Right atrium auricular region (tissue), 2 donors: ENCODE measurements at places on chromosomes 13 and 19. TPM values are rescaled to one million over a fixed set of nuclear protein-coding genes. Genes with fewer than 3 reads are reported as not detected.

THSD8 gene
- not detected for total RNA-seq

RUBCNL gene
- total RNA-seq, result 1.5 TPM

DNA sequence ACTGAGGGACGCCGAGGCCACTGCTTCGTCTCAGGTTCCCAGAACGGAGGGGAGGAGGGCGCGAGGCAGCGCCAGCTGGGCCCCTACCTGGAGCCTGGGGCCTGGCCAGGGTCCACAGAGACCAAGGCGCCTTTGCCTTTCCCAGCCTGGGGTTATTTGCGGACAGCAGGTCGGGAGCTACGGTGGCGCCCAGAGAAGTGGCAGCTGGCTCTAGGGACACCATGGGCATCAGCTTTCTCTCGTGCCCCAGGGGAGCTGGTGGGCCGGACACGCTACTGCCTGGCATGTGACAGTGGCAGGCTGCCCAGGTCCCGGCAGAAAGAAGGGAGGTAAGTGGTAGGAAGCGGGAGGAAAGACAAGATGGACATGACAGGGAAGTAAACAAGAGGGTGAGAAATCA lies 19.0 kb downstream of the AKT2 start:
- H3K27ac ChIP-seq, result peak overlapping the region; percentile 77
- H3K36me3 ChIP-seq, result peaks cover 23% of the 10 kb centered on the region
- H3K4me3 ChIP-seq, result no peak overlapping the region
- no peaks in the 10 kb centered on the region for H3K27me3 ChIP-seq
- H3K4me1 ChIP-seq, result peaks cover 65% of the 10 kb centered on the region

TEKTIP1 gene
- not detected for total RNA-seq

CEACAM4 gene
- total RNA-seq, result 0.67 TPM

GRCh38 chr19:29953352-29954247 lies 11.6 kb downstream of the URI1 start:
- no peak overlapping the region for H3K4me3 ChIP-seq
- no peaks in the 10 kb centered on the region for H3K36me3 ChIP-seq
- no peaks in the 10 kb centered on the region for H3K27me3 ChIP-seq
- no peaks in the 10 kb centered on the region for H3K4me1 ChIP-seq

- H3K27ac ChIP-seq, result no peak overlapping the region
- no peak for DNase-seq
- H3K4me3 ChIP-seq, result no peak overlapping the region
- H3K4me1 ChIP-seq, result no peaks in the 10 kb centered on the region
- no peaks in the 10 kb centered on the region for H3K27me3 ChIP-seq
These were observed 73.2 kb downstream of the DIAPH3 start for GRCh38 chr13:60090574-60090973.

- no peaks in the 10 kb centered on the region for H3K4me1 ChIP-seq
- no peak overlapping the region for H3K27ac ChIP-seq
- no peaks in the 10 kb centered on the region for H3K27me3 ChIP-seq
- H3K36me3 ChIP-seq, result no peaks in the 10 kb centered on the region
- H3K4me3 ChIP-seq, result no peak overlapping the region
These were observed 25.3 kb downstream of the FBXO27 start for GRCh38 chr19:39007096-39007495.

GRCh38 chr13:51934461-51935087 lies 72.8 kb downstream of the CCDC70 start:
- no peak for DNase-seq
- H3K27ac ChIP-seq, result no peak overlapping the region
- H3K4me1 ChIP-seq, result no peaks in the 10 kb centered on the region
- no peaks in the 10 kb centered on the region for H3K27me3 ChIP-seq
- no peak overlapping the region for H3K4me3 ChIP-seq

COG3 gene
- 20.3 TPM for total RNA-seq

DNA sequence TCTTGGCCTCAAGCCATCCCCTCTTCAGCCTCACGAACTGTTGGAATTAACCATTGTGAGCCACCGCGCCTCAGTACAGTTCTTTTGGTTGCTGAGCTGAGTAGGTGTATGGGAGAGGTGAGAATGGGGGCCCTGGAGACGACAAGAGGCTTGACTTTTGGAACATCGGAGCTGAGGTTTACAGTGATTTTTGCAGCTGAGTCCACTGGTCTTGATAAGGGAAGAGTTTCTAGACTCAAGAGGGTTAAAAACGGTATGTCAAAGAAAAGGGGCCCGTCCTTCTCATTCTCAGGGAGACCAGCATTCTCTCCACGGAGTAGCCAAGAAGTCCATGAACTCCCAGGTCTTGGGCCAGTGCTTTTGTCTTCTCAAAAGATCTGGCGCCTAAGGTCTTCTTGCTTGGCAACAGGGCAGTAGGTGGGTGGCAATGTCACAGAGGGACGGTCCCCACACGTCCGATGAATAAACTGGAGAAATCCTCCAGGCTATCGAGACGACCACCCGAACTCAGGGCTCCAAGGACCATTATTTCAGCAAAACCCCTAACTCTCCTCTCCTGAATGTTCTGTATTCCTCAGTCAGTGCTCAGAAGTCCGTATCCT lies 6.4 kb upstream of the QTRT1 start:
- peaks cover 23% of the 10 kb centered on the region for H3K36me3 ChIP-seq
- no peak overlapping the region for H3K27ac ChIP-seq
- no peaks in the 10 kb centered on the region for H3K4me1 ChIP-seq
- no peak for DNase-seq
- H3K27me3 ChIP-seq, result no peaks in the 10 kb centered on the region

GPR18 gene
- not detected for total RNA-seq

- no peaks in the 10 kb centered on the region for H3K36me3 ChIP-seq
- H3K4me1 ChIP-seq, result no peaks in the 10 kb centered on the region
- no peak for DNase-seq
- no peak overlapping the region for H3K27ac ChIP-seq
These were observed 12.7 kb downstream of the F10 start for GRCh38 chr13:113135281-113135760.

TEAD2 gene
- 45.3 TPM for total RNA-seq

SIGLEC14 gene
- total RNA-seq, result 0.26 TPM

C19orf38 gene
- 1.5 TPM for total RNA-seq

GRCh38 chr19:55261671-55262126 lies 2.9 kb upstream of the PPP6R1 start:
- H3K27me3 ChIP-seq, result no peaks in the 10 kb centered on the region
- no peak overlapping the region for H3K27ac ChIP-seq
- DNase-seq, result no peak

GRCh38 chr19:24069905-24070657 lies 16.9 kb upstream of the ZNF254 start:
- H3K36me3 ChIP-seq, result peaks cover 12% of the 10 kb centered on the region
- H3K27ac ChIP-seq, result no peak overlapping the region
- no peaks in the 10 kb centered on the region for H3K27me3 ChIP-seq
- H3K4me1 ChIP-seq, result no peaks in the 10 kb centered on the region

SLC25A15 gene
- total RNA-seq, result 6.0 TPM

KLK14 gene
- not detected for total RNA-seq

GRCh38 chr13:35978607-35979316 lies 152.4 kb downstream of the DCLK1 start:
- no peaks in the 10 kb centered on the region for H3K27me3 ChIP-seq
- H3K4me1 ChIP-seq, result no peaks in the 10 kb centered on the region
- DNase-seq, result no peak
- H3K36me3 ChIP-seq, result no peaks in the 10 kb centered on the region
- no peak overlapping the region for H3K4me3 ChIP-seq
- peak overlapping the region; percentile 54 for H3K27ac ChIP-seq

ONECUT3 gene
- total RNA-seq, result not detected

DNA sequence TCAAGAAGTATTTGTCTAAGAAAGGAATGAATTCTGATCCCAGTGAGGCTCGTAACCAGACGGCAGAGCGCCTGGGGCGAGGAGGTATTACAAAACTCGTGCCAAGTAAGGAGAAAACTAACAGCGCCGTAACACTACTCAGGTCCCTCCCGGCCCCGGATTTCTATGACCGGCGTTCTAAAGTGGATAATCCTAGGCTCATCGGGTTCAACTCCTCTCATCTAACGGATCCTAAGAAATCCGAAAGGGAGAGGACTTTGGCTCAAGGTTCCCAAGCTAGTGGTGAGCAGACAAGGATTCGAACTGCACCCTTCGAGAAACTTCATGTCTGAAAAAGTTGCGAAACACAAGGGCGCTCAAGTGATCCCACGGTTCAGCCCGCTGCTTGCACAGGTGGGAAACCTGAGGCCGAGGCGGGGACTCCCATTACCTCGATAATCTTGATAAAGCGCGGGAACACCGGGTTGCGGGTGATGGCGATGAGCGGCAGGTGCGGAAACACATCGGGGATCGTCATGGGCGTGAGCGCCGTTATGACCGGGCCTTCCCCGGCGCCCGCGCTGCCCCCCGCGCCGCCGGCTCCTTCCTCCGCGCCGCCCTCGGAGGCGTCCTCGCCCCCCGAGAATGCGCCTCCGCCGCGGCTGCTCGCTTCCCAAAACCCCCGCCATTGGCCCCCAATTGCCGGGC lies 529 bp downstream of the LONP1 start:
- no peaks in the 10 kb centered on the region for H3K27me3 ChIP-seq
- peak overlapping the region; percentile 93 for H3K4me3 ChIP-seq
- H3K36me3 ChIP-seq, result no peaks in the 10 kb centered on the region
- no peaks in the 10 kb centered on the region for H3K4me1 ChIP-seq

PRODH2 gene
- total RNA-seq, result not detected

CACNA1A gene
- 0.48 TPM for total RNA-seq

- no peaks in the 10 kb centered on the region for H3K27me3 ChIP-seq
- no peak for DNase-seq
- H3K27ac ChIP-seq, result peak overlapping the region; percentile 77
- H3K4me1 ChIP-seq, result no peaks in the 10 kb centered on the region
These were observed 1.0 kb downstream of the EPOR start for GRCh38 chr19:11382898-11383705.

DNA sequence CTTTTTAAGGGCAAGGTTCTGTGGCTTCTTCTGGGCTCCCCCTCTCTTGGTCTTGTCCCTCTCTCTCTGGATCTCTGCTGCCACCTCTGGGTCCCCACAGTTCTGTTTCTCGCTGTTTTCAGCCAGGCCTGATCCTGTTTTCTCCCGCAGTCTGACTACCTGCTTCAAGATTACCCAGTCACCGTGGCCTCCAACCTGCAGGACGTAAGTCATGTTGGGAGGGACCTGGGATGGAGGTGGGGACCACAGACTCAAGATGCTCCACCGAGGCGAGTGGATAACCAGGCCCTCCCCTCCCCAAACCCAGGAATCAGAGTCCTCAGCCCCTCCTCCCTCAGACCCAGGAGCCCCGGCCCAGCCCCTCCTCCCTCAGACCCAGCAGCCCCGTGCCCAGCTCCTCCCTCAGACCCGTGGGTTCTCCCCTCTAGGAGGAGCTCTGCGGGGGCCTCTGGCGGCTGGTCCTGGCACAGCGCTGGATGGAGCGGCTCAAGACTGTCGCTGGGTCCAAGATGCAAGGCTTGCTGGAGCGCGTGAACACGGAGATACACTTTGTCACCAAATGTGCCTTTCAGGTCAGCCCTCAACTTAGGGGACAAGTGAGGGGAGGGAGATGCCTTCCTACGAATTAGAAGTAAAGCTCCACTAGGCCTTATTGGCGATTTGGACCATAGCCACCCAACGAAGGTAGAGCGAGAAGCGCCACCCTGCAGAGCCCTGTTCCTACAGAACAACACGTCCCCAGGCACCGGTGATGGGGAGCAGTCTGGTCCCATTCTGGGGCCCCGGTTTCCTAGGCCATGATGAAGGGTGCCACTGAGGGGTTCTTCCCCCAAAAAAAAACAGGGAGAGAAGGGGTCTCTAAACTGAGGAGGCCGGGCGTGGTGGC lies 2.2 kb downstream of the FLT3LG start:
- no peak for DNase-seq
- H3K27me3 ChIP-seq, result no peaks in the 10 kb centered on the region
- no peaks in the 10 kb centered on the region for H3K36me3 ChIP-seq

- H3K4me3 ChIP-seq, result peak overlapping the region; percentile 16
- H3K27ac ChIP-seq, result peak overlapping the region; percentile 97
- DNase-seq, result peak; percentile 90
- no peaks in the 10 kb centered on the region for H3K27me3 ChIP-seq
- no peaks in the 10 kb centered on the region for H3K36me3 ChIP-seq
These were observed 19.2 kb upstream of the ERCC1 start for GRCh38 chr19:45442778-45443461.

- H3K4me1 ChIP-seq, result no peaks in the 10 kb centered on the region
- no peaks in the 10 kb centered on the region for H3K36me3 ChIP-seq
These were observed 42.5 kb upstream of the ANKRD10 start for GRCh38 chr13:110957181-110957884.

SULT2A1 gene
- total RNA-seq, result not detected

GRCh38 chr13:28166257-28166656 lies 27.9 kb downstream of the PAN3 start:
- H3K27me3 ChIP-seq, result no peaks in the 10 kb centered on the region
- H3K4me1 ChIP-seq, result no peaks in the 10 kb centered on the region
- no peak for DNase-seq
- H3K36me3 ChIP-seq, result no peaks in the 10 kb centered on the region
- H3K27ac ChIP-seq, result no peak overlapping the region
- H3K4me3 ChIP-seq, result no peak overlapping the region

DNA sequence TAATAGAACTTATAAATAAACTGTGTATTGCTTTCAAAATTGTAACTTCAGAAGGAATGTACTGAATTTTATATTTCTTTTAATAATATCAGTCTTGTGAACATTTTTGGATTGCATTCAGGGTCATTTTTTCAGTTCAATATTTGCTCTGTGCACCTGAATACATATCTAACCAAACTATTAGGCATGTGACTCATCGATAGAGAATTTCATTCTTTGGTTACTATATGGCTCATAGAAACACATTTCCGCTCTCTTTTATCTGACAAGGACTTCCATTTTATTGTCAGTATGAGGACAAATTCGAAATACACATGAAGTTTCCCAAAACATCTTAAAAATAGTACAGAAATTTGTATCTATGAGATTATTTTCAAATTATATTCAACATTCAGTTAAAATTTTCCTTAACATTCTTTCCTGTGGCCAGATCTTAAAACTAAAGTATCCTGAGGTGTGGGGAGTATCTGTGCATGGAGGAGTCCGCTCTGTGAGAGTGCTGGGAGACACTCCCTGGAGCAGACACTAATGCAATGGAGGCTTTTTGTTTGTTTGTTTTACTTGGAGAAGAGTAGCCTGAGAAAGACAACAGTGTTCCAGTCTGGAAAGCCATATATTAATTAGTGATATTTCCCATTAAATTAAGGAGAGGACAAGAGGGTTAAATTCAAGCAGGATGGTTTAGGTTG lies 483.6 kb downstream of the PCDH20 start:
- DNase-seq, result no peak
- no peak overlapping the region for H3K4me3 ChIP-seq
- H3K27me3 ChIP-seq, result no peaks in the 10 kb centered on the region
- no peaks in the 10 kb centered on the region for H3K36me3 ChIP-seq
- no peaks in the 10 kb centered on the region for H3K4me1 ChIP-seq

- H3K36me3 ChIP-seq, result no peaks in the 10 kb centered on the region
- no peak overlapping the region for H3K4me3 ChIP-seq
- no peak overlapping the region for H3K27ac ChIP-seq
- H3K27me3 ChIP-seq, result no peaks in the 10 kb centered on the region
These were observed 316.8 kb downstream of the ATP8A2 start for GRCh38 chr13:25688536-25688935.

GRCh38 chr19:44741841-44742329 lies 6.6 kb upstream of the BCL3 start:
- H3K4me1 ChIP-seq, result peaks cover 64% of the 10 kb centered on the region
- H3K4me3 ChIP-seq, result no peak overlapping the region
- DNase-seq, result peak; percentile 99
- peak overlapping the region; percentile 94 for H3K27ac ChIP-seq
- no peaks in the 10 kb centered on the region for H3K27me3 ChIP-seq
- H3K36me3 ChIP-seq, result no peaks in the 10 kb centered on the region
